Endodermal cell (in vitro differentiated cells): ENCODE measurements at places on chromosomes 3 and 15. TPM values are rescaled to one million over a fixed set of nuclear protein-coding genes. Genes with fewer than 3 reads are reported as not detected.

The PRRT3 gene
- 7.3 and 7.4 TPM in 2 replicates for total RNA-seq

GRCh38 chr15:69706353-69707097 lies 253.9 kb downstream of the RPLP1 start:
- DNase-seq, result no peak

GRCh38 chr3:53495146-53495519 lies 722 bp downstream of the CACNA1D start:
- DNase-seq, result peak; percentile 68

- DNase-seq, result no peak
Observed at GRCh38 chr3:35946854-35947515, 307.7 kb downstream of the ARPP21 start.

- no peak for DNase-seq
Observed at GRCh38 chr15:51982770-51983103, 11.2 kb upstream of the LEO1 start.
